Left lung (tissue), 14 donors: ENCODE measurements at places on chromosomes 7 and 10. TPM values are rescaled to one million over a fixed set of nuclear protein-coding genes. Genes with fewer than 3 reads are reported as not detected.

GRCh38 chr7:33432821-33433220 is 303.5 kb downstream of the BBS9 start:
- DNase-seq, result no peak

DNA sequence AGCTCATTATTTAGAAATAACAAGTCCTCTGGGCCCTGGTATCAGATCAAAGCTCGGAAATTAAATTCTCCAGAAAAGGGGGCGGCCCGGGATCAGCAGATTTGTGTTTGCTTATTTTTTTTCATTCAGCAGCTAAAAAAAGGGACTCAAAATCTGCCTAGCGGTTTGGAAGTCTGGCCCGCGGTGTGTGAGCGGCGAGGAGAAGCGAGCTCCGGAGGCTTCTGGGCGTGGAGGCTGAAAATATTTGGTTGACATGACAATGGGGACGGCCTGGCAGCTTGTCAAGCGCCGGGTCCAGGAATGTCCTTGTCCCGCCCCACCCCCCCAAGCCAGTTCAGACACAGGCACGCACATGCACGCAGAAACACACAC is 43.4 kb downstream of the FOXL3 start:
- DNase-seq, result peak; percentile 64

DNA sequence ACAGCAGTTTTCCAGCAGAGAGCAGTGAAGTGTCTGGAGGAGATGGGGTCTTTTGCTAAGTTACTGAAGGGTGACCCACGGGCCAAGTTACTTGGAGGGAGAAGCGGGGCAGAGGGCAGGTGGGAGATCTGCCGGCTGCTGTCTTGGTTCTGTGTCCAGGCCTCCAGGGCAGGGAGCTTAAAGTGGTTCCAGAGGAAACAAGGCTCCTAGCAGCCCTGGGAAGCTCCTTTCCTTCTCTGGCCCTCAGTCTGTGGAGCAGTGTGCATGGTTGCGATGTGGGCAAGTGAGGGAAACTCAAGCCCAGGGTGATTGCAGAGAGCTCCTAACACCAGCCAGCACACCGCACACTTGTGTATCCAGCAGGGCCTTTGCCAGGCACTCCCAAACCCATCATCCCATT is 6.3 kb downstream of the GHRHR start:
- no peak for DNase-seq

- no peak for DNase-seq
Measured at GRCh38 chr10:35650894-35651293, 8.8 kb upstream of the FZD8 start.

DNA sequence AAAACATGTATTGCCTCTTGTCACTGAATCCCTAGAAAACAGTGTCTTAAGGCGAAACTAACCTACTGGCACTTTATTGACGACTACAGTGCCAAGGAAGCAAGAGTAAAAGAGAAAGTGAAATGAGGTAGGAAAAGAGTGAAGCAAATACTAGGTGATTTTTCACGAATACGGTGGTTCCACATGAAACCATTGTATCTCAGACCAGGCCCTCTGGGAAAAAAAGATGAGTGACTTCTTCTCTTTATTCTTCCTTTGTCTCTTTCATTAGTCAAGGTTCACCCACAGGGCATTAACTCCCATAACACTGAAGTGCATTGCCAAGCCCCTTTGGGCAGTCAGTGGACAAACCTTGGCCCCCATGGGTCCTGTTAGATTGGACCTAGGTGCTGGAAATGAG is 16.2 kb upstream of the MACC1 start:
- no peak for DNase-seq

DNA sequence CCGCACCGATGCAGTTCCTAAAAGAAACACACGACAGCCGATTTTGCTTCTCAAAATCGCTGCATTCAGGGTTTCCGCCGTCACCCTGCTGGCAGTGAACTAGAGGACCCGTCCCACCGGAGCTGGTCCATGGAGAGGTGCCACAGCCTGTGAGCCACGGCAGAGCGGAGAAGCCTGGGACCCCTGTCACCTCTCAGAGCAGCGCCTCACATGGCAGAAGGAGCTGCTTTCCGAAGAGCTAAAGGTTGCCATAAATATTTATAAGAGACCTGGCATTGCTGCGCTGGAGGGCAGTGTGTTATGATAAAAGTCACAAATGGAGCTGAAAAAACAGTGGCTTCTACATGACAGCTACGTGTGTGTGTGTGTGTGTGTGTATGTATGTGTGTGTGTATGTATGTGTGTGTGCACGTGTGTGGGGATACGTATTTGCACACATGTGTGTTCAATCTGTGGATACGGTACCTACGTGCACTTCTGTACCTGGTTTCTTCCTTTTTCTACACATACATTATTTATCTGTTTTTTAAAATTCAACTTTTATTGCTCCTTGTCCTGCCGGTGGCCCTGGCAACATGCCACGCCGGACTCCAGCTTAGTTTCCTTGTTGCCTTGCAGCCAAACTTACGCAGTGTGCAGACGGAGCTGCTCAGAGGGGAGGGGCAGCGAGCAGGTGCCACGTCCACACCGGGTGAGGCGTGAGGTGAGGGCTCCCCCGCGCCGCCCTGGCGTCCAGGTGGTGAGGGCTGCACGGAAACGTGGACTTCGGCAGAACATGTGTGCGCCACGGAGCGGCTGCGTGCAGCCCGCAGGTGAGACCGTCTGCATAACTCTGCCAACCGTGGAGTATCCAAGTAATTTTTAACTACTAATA is 115.2 kb upstream of the PITRM1 start:
- no peak for DNase-seq

DNA sequence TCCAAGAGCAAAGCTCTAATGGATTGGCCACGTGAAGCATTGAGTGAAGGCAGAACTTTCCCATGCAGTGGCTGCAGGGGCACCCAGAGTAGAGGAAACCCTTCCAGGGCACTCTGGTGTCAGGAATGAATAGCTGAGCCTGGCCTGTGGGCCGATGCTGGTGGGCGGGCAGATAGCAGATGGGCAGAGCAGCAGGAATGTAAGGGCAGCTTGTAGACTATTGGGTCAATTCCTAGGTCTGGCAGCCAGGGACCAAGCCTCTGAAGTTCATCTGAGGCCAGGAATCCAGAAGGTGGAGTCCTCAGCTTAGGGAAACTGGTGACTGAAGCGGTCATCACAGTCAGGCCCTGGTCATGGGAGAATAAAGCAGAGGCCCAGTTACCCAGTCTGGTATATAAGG is 115.4 kb downstream of the TMEM178B start:
- no peak for DNase-seq

DNA sequence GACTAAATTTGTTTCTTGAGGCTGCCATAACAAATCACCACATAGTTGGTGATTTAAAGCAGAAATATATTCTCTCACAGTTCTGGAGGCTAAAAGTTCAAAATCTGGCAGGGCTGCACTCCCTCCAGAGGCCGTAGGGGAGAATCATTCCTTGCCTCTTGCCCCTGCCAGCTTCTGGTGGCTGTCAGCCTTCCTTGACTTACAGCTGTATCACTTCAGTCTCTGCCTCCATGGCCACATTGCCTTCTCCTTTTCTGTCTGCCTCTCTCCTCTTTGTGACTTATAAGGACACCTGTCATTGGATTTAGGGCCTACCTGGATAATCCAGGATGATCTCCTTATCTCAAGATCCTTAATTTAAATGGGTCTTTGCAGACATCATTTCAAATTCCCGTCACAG is 5.8 kb upstream of the LRRC4 start:
- no peak for DNase-seq

DNA sequence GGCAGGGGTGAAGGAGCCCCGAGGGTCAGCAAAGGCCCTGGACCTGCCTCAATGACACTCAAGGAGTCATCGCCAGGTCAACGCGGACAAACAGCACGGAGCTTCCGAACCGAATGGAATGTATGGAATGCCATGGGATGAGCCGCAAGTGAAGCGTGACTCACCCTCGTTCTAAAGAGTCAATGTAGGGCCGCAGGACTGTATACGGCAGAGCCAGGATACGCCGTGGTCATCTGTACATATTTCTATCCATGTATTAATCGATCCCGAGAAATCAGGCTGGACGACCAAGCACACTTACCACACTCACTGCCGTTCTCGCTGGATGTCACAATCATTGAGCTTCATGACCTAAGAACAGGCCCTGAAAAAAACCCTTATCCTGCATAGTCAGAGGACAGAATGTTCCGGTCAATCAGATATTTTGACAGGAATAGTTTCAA is 4.3 kb downstream of the SNX8 start:
- peak; percentile 24 for DNase-seq

- DNase-seq, result no peak
Measured at GRCh38 chr10:110714356-110714755, 70.2 kb downstream of the RBM20 start.

DNA sequence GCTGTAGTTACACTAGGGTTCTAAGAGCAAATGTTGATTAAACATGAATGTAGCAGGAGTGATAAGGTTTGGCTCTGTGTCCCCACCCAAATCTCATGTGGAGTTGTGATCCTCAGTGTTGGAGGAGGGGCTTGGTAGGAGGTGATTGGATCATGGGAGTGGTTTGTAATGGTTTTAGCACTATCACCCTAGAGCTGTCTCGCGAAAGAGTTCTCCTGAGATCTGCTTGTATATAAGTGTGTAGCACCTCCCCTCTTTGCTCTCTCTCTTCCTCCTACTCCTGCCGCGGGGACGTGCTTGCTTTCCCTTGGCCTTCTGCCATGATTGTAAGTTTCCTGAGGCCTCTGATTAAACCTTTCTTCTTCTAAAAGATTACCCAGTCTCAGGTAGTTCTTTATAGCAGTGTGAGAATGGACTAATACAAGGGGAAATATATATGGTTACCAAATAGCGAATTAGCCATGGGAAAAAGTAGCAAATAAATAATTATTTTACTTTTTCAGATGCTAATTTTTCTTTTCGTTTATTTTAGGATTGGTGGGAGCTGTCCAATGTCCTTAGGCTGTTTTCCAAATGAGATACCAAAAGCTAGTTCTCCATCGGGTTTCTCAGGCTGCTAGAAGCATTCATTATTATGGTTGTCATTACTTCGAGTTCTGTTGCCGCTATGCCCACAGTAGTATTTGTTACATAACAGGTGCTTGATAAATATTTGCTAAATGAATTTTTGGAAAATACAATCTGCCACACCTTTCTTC is 58.7 kb downstream of the PTEN start:
- no peak for DNase-seq

Gene ADRA2A
- polyA plus RNA-seq, result 0.52 TPM

Gene CD36
- 198 TPM for polyA plus RNA-seq

Gene TDRD1
- polyA plus RNA-seq, result 0.17 TPM

Gene C7orf33
- polyA plus RNA-seq, result not detected

Gene PDZD8
- 29.6 TPM for polyA plus RNA-seq

Gene TIAL1
- polyA plus RNA-seq, result 159 TPM
